Activated CD4-positive, alpha-beta T cell treated with anti-CD3 and anti-CD28 coated beads for 4 hours (primary cell): ENCODE measurements at places on chromosomes 16 and 17.

DNA sequence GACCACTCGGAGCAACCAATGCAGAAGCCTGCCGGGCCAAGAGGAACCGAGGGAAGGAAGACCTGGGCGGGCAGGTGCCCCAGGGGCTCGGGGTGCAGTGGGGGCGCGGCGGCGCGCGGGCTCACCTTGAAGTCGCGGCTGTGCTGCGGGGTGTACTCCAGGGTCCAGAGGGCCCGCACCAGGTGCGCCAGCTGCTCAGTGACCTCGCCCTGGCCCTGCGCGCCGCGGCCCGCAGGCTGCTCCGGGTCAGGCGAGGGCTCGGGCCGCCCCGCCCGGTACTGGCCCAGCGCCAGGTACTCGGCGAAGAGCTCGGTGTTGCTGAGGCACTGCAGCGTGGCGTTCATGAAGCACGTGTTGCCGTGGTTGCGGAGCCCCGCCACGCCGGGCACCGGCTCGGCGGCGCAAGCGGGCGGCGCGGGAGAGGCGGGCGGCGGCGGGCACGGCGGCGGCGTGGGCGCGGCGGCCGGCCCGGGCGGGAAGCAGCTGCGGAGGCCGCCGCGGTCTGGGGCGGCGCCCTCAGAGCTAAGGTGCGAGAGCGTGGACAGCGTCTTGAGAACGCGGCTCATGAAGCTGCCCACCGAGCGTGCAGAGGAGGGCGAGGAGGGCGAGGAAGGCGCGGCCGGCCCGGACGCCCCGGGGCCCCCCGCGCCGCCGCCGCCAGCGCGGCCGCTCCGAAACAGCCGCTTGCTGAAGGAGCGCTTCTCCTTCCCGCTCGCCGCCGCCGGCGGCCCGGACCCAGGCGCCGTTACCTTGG lies 562 bp downstream of the USP31 start:
- peak; percentile 55 for DNase-seq

- DNase-seq, result no peak
Observed at GRCh38 chr17:4625181-4625617, 16.3 kb downstream of the ALOX15 start.

- DNase-seq, result no peak
Observed at GRCh38 chr16:80518436-80518835, 22.4 kb upstream of the DYNLRB2 start.

DNA sequence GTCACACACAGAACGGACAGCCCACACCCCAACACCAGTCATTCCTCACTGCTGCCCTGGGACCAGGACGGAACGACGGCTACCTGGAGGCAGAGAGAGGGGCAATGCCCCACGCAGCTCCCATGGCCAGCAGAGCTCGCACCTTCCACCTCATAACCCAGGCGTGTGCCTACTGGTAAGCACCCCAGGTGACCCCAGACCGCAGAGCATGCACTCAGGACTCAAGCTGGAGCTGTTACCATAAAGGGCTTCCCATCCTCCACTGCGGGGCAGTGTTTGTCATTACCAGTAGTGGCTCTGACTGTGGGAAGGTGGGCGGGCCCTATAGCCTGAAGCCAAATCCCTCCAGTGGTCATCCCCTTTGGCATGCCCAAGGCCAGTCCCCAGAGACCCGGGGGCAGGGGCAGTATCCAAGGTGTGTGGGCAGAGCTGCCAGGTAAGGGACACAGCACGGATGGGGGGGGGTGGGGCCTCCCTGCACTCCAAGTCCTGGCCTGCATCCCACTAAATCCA lies 4.7 kb upstream of the BCAR1 start:
- no peak for DNase-seq

GRCh38 chr16:86018071-86018470 lies 119.1 kb downstream of the IRF8 start:
- no peak for DNase-seq

GRCh38 chr16:24668481-24669061 lies 60.9 kb upstream of the TNRC6A start:
- DNase-seq, result peak; percentile 6

DNA sequence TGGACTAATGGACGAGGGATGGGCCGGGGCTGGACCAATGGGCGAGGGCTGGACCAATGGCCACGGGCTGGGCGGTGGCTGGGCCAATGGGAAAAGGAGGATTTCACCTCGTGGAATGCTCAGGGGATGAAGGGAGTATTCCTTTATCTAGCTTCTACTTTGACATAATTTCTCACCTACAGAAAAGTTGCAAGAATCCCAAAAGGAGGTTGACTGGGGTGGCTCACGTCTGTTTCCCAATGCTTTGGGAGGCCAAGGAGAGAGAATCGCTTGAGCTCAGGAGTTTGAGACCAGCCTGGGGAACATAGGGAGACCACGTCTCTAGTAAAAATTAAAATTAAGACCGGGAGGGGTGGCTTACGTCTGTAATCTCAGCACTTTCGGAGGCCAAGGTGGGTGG lies 5.7 kb upstream of the FLYWCH1 start:
- DNase-seq, result no peak

DNA sequence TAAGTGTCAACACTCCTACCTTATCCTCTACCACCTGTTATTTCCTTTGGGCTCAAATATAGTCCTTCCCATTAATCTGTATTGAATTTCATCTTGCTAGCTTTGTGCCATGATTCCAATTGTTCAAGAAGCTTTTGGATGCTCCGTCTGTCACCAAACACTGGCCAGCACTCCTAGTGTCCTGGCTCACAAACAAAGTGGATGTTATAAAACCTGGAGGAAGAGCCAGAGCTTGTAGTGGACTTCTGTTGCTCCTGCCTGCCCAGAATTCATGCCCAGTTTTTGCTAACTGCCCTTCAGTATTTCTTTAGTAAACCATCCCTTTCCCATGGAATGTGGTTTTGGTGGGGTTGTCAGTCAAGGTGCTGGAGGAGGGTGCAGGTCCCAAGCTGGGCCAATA lies 77.2 kb upstream of the HS3ST2 start:
- DNase-seq, result no peak

GRCh38 chr16:89922477-89922883 lies 662 bp upstream of the TUBB3 start:
- no peak for DNase-seq

- no peak for DNase-seq
Observed at GRCh38 chr16:26649381-26650045, 417.2 kb upstream of the C16orf82 start.
